ENCODE measurements at places on chromosomes 4 and X. TPM values are rescaled to one million over a fixed set of nuclear protein-coding genes. Genes with fewer than 3 reads are reported as not detected.

GRCh38 chr4:87961993-87962392 is 13.5 kb upstream of the SPP1 start:
- no peak for DNase-seq

DNA sequence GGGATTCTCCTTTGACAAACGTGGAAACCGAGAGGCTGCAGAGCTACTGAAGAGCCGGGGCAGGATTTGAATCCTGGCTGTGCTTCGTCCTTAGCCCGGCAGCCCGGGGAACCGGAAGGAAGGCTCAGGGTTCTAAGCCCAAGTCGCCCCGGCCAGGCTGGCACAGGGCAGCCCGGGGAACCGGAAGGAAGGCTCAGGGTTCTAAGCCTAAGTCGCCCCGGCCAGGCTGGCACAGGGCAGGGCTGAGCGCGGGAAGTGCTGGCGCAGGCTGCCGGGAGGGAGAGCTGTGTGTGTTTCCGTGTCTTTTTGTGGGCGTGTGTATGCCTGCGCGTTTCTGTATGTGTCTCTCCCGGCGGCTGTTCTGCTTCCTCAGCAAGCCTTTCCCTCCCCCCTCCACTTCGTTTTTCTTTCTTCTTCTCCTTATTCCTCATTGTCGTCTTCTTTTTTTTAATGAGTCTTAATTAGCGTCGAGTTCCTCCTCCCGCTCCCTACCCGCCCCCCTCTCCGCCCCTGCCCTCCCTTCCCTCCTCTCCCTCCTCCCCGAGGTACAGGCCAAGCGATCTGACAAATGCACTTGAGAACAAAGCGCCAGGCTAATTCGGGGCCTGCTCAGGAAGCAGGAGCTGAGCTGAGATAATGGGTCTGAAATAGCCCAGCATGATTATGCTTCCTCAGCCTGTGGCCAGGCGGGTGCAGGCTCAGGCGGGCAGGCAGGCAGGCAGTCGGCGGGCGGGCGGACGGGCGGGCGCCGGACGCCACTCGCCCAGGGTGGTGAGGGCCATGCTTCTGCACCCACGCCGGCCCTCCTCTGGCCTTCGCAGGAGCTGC is 65.9 kb downstream of the EFNB1 start:
- DNase-seq = peak; percentile 37

GRCh38 chr4:46581677-46582076 is 191.7 kb upstream of the GABRA2 start:
- no peak for DNase-seq

- DNase-seq = peak; percentile 3
Observed at GRCh38 chrX:19344661-19345060, 934 bp downstream of the PDHA1 start.

The PDLIM3 gene
- 79.3 TPM for total RNA-seq

GRCh38 chr4:112848911-112849310 is 200.5 kb upstream of the ANK2 start:
- DNase-seq = no peak

DNA sequence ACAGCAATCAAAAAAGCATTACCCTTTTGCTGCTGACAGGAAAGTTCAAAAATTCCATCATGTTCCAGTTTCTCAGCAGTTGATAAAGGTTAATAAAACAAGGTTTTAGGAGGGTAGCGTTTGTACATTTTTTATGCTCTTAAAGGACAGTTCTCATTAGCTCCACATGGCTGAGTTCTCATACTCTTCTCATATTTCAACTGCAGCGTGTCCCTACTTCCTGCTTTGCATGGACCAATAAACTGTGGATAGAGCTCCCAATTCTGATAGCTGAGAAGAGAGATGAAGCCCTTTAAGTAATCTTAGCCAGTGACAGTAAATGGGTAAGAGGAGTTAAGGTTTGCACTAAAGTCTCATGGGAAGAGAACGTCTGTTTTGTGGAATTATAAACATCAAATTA is 53.5 kb downstream of the SPANXA2 start:
- no peak for DNase-seq

The RBMX2 gene
- total RNA-seq = 20.4 TPM

- no peak for DNase-seq
Observed at GRCh38 chrX:123720486-123720885, 12.4 kb downstream of the THOC2 start.

GRCh38 chr4:183855323-183856190 is 49.5 kb upstream of the STOX2 start:
- DNase-seq = no peak

DNA sequence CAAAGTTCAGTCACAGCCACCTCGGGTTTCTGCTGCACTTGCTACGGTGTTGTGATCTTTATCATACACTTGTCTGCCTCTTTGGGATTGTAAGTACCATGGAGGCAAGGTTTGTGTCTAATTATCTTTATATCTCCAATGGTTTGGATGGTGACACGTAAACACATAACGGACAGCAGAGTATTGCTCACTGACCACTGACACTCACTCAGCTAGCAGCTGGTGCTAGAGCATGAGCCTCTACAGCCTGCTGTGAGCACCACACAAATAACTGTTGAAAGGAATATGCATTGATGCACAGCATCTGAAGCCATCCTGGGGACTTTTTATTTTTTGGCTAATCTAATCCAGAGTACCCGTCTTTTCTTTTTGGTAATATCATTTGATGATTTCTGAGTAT is 156.0 kb downstream of the DCLK2 start:
- DNase-seq = no peak

DNA sequence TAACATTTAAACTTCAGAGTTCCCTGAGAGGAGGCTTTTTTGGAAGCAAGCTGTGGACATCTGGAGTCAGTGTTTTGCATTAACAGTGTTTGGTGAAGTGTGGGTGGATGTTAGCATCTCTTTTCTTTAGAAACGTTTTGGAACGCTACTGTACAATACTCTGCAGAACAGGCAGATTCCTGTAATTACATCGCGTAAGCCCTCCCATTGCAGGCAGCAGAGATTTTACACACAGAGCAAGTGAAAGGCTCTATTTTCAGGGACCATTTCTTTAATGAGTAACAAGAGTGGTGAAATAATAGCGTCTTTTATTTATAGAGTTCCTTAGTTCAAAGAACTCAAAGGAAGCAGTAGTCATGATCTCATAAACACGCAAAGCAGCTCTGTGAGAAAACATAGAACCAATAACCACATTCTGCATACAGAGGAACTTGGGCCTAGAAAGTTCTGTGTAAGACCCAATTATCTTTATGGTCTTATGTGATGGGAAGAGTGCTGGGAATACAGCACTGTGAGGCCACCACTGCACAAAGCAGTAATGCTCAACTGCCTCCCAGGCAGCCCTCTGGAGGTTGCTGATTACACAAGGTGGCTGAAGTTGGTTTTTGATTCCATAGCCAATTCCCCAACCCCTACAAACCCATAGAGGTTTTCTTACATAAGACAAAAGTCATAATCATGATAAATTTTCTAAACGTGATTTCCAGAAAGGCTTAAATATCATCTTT is 298.7 kb upstream of the EPHA5 start:
- no peak for DNase-seq

DNA sequence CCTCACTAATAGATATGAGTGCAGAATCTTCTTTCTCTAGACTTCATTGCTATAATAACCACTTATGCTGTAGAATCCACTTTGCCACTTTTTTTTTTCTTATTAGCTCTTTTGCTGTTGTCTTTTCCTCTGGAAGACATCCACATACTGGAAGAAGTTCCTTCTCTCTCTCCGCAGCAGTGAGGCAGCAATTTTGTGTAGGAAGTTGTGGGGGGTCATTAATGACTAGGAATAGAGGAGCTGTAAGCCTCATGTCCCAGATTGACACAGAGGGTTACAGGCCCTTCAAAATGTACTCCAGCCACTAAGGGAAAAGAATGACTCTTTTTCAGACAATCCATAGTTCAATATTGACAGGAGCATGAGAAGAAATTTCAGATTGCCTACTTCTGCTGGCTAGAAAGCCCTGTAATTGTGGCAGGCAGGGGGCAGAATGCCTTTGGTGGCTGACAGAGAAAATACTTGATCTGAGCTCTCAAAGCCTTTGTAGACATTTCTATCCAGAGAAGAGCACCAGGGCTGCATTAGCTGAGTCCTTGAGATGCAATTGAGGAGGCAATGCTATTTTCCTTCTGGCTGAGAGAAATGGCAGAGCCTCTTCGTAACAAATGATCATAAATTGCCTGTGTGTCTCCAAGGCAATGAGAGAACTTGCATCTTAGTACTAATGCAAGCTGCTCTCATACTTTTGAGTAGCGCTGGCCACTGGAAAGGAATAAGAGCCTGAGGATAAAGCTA is 856.2 kb downstream of the STIM2 start:
- DNase-seq = no peak

- no peak for DNase-seq
Observed at GRCh38 chr4:101938836-101939235, 148.3 kb downstream of the BANK1 start.

DNA sequence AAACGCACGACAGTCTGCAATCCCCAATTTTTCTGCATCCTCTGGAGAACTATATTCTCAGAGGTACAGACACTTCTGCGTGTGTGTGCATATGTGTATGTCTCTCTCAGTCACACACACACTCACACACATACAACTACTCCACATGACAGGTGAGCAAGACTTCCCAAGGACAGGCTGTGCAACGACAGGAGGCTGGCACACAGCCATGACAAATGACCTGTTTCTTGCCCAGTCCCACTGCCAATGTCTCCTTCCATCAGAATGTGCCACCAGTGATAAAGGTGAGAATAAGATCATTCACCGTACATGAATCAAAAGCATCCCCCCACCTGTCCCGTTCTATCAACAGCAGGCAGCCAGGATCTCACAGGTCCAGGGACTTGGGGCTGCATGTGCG is 52.4 kb downstream of the PPP2R2C start:
- no peak for DNase-seq

GRCh38 chr4:146478009-146478408 is 43.7 kb downstream of the SLC10A7 start:
- no peak for DNase-seq

GRCh38 chr4:55363691-55364351 is 17.8 kb downstream of the SRD5A3 start:
- no peak for DNase-seq

DNA sequence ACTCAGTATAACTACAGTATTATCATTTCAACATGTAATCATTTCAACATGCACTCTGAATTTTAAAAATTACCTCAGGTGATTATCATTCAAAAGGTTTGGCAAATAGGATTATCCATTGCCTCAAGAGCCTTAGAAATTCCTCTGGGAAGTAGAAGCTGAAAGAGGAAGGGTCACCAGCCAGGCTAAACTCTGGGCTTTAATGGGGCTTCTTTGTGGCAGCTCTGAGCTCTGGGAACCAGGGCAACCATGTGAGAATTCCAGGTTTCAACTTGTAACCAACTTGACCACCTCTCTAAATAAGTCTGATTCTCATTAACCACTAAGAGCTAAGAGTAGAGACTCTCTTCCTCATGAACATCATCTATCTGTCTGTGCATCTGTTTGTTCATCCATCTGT is 117.2 kb upstream of the MED14 start:
- no peak for DNase-seq

DNA sequence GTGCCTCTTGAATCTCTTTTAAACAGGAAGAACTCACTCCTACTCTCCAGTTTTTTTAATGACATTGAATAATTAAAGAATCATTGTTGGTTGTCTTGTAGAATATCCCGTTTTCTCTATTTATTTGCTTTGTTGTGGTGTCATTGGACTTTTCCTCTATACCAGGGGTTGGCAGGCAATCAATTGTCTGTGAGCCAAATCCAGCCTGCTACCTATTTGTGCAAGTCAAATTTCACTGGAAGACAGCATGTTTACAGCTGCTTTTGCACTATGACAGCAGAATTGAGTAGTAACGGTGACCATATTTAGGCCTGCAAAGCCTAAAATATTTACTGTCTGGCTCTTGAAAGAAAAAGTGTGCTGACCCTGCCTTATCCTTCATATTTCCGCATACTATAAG is 34.8 kb downstream of the POLA1 start:
- DNase-seq = peak; percentile 2

DNA sequence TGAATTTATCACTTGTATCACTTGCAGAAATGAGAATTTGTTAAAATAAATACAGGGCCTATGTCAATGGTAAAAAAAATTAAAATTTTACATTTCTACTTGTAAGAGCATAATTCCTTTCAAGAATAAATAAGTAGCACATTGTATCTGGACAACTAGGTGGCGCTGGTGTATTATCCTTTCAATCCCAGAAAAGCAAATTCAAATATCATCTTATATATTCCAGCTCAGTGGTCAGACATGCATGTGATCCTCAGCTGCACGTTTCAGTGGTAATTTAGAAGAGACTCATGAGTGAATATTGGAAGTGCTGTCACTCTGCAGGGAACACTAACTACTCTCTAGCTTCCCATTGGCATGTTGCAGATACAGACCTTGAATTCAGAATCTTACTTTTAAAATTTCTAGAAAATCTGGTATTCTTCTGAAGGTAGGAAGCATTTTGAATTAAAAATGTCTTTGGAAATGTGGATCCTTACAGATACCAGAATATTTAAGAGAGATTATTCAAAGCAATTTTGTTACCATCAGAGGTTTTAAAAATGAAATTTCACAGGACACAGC is 1414.7 kb upstream of the TENM3 start:
- peak; percentile 5 for DNase-seq

DNA sequence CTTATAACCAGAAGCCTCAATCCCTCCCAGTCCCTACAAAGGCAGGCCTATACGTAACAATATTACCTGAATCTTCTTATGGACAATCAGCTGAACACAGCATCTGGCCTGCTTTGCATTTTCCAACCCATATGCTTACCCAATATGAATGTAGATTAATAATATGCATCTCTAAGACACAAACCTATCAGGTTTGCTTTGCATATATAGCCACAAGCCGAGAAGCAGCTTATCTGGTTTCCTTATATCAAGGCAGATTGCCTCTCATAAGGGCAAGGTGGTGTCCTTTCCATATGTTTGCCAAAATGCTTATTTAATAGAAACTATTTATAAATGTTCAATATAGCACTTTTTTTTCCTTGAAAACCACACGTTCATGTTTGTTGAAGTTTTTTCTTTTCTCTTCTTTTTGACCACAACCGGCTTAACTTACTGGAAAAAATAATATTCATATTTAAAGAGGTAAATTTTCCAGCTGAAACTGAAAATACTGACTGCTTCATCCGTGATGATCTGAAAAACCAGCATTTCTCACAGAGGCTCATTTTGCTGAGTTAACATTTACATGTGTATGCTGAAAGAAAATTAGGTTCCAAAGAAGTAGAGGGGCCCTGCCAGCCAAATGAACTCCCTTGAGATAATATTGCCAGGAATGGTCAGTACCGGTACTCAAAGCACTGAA is 3.8 kb downstream of the IL21 start:
- DNase-seq = no peak

GRCh38 chr4:57110640-57111511 is 691 bp upstream of the IGFBP7 start:
- no peak for DNase-seq

GRCh38 chr4:119136546-119136945 is 914 bp downstream of the MYOZ2 start:
- no peak for DNase-seq

The QRFPR gene
- total RNA-seq = 0.90 TPM

DNA sequence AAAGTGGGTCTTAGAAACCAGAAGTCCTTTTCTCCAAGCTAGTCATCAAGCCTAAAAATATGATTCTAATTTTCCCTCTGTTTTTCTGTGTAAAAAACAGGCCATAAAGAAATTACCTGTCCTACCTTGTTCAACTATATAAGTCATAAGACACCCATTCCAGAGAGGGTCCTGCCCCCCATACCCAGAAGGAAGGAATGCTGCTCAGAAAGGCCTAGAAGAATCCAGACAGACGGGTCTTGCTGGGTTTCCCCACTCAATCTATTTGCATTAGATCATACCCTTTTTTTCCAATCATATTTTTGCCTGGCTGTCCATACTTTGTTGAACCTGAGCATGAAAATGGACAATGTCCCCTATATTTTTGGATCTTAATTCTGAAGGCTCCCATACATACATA is 16.3 kb upstream of the XAGE2 start:
- no peak for DNase-seq

The TSPAN6 gene
- 67.5 TPM for total RNA-seq

GRCh38 chrX:96373047-96373355 is 311.6 kb upstream of the DIAPH2 start:
- no peak for DNase-seq
